ENCODE measurements at places on chromosomes 5 and 9.

GRCh38 chr5:17477573-17478265 is 20.3 kb upstream of the TAF11L2 start:
- no peak for DNase-seq

GRCh38 chr5:157842185-157842584 is 16.8 kb downstream of the CLINT1 start:
- no peak for DNase-seq

- DNase-seq = no peak
Observed at GRCh38 chr5:6430418-6431028, 18.1 kb upstream of the UBE2QL1 start.

DNA sequence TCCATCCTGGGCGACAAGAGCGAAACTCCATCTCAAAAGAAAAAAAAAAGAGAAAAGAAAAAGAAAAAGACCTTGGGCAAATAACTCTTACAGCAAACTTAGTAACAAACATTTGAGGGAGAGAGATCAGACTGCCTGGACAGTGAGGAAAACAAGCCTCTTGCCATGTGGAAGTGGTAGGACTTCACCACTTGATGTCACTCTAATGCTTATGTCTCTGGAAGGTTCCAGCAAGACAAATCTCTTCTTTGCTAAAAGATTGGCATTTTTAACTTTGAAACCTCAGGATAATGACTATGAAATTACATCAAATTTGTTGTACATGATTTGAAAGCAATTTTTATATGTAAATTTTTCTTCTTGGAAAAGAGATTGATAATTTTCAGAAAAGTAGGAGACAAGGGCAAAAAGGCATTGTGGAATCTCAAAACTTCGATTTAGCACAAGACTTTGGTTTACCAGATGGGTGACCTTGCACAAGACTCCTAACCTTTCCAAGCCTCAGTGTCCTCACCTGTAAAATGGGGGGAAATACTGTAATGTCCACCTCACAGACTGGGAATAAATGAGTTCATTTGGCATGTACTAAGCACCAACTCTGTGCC is 5.4 kb downstream of the ACTL7B start:
- no peak for DNase-seq

DNA sequence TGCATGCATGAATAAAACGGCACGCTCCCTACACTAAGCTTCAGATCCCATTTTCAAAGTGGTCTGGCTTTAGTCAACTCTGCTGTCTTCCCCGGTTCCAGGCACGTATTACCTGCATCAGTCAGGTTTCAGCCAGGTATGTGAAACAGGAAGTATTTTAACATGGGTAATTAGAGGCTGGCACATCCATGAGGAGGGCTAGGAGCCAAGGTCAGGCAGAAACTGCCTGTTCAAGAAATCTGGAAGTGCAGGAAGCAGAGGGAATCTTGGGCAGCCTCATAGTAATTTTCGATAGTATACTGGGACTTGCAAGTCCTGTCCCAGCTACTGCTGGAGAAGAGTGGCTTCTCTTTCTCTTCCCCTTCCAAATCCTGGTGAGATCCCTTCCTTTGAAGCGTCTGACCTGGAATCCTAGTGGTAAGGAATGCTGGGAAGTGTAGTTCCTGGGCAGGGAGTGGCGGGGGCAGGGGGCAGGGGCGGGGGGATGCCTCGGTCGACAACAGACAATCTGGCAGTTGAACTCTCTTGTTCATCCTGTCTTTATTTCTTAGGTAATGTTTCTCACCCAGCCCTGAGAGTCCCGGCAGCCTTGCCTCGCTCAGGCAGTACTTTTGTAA is 403.1 kb downstream of the TLE4 start:
- DNase-seq = no peak

GRCh38 chr5:10457682-10458574 is 16.2 kb downstream of the ROPN1L start:
- DNase-seq = no peak

Data from activated effector memory CD4-positive, alpha-beta T cell treated with Interleukin-2 at 50 U/mL for 16 hours (primary cell).